ENCODE measurements at places on chromosomes 7 and 10.

DNA sequence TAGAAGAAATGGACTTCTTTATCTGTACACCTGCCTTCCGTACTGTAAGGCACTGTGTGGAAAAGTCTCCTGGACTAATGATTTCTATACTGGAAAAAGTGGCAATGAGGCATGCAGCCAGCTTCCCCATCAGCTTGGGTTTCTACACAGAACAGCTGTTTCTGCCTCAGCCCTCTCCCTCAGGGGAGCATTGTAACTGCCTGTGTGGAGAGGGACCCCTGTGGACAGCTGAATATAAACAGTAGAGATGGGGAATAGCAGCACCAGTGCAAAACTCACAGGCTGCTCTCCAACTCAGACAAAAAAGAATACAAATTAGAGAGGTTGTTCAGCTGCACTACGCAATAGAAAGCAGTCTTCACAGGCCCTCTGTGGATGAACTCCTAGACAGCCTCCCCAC lies 451.3 kb upstream of the MBL2 start:
- DNase-seq: no peak

DNA sequence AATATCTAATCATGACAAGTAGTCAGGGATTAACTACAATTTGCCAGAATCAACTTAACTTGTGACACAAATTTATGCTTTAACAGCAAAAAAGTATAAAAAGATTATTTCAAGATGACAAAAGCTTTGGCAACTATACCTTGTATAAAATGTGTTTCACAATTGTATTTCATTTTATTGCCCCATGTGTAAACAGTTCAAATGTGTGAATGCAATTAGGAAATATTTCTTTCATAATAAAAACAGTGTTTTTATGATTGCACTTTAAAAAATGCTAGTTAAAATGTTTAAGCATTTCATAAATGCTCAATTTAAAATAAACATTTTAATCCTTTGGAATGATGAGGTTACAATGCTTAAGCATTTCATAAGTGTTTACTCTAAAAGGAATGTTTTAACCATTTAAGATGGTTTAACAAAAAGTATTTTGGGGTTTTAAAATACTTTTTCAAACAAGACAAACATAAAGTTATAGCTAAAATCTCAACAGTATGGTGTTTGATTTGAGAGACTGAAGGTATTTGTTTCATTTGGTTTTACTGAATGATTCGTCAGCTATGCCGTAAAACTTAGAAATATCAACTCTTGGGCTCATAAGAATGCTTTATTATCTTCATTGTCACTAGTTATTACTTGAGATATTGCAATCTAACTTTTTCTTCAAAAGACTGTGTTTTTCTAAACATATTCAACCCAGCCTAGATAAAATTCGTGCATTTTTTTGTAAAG lies 50.1 kb downstream of the SFTPD start:
- DNase-seq: no peak

- DNase-seq: no peak
Measured at GRCh38 chr7:7565018-7565680, 1.5 kb upstream of the MIOS start.

GRCh38 chr7:90596671-90597562 lies 796 bp downstream of the CDK14 start:
- no peak for DNase-seq

DNA sequence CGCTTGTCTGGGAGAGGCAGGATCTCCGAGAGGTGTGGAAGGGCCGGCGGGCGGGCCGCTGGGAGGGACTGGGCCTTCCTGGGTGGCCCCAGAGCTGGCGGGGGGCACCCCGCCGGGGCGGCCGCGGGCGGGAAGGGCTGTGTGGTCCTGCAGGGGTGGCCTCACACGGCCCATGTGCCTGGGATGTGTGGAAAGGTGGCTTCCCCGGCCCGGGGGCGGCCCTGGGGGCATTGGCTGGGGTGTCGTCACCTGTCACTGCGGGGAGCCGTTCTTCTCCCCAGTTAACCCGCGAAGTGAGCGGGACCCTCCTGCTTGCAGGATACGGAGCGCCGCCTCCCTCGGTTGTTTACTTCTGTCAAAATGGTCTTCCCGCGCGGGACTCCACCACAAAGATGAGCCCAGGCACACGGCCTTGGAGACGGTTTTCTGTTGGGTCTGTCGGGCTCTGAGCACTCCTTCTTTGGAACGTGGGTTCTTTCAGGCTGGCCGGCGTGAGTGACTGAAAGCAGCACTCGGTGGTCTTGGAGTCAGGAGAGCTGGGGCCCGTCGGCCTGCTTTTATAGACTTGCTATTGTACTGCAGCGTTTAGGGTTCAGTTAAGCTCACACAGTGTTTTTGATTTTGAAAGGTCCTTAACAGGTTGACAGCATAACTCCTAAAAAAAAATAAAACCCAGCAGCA lies 700 bp downstream of the SMC3 start:
- DNase-seq: peak; percentile 13

DNA sequence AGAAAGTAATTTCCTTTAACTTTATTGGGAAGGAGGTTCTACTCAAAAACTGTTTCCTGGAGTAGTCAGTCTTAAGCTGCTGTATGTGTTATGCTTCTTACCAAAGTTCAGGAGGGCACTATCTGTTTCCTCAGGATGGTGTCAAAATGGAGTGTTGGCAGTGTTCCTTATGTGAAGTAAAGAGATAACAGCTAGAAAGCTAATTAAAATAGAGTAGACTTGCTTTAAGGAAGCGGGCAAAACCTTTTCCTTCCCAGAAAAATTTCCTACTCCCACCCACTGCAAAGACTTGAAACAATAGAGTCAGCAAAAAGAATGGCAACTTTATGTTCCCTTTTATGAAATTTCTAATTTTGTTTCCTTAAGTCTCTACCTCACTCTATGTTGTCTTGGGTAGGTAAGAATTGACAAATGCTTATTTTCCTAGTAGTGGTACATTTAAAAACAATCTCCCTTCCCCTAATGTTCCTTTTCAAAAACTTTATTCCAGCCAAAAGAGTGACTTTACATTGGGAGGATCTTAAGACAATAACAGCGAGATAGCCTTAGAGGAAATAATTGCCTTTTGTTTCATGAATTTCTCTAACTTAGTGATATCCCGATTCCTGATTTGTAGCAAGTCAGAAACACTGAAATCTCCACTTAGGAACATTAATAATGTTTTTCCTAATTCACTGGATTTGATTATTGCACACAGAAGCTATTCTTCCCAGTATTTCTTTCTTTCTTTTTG lies 26.5 kb upstream of the ENTPD1 start:
- no peak for DNase-seq

GRCh38 chr7:157827863-157828160 lies 491.0 kb downstream of the DNAJB6 start:
- no peak for DNase-seq

DNA sequence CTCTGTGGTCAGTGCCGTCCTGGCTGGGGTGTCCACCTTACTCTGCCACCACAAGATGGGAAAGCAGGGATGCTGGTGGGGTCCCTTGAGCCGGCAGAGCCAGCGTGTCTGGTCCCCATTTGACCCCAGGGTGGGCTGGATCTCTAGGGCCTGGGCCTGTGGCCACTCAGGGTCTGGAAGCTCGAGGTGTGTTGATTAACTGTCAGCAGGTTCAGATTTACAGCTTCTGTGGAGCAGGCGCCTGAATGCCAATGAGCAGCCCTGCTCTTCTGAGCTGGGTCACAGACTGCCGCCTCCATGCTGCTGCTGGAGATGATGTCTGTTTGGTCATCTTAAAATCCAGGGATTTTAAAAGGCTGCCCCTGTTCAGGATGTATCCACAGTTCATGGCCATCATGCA lies 11.3 kb upstream of the DPYSL4 start:
- no peak for DNase-seq

GRCh38 chr10:52956461-52956860 lies 183.9 kb upstream of the MBL2 start:
- DNase-seq: no peak

Data from stimulated activated CD8-positive, alpha-beta memory T cell treated with anti-CD3 and anti-CD28 coated beads, Interleukin-7, amount 100 ng/mL, for 1 hour (primary cell).